Cardiac septum (tissue), 1 donor: ENCODE measurements at places on chromosomes 5 and 9. TPM values are rescaled to one million over a fixed set of nuclear protein-coding genes. Genes with fewer than 3 reads are reported as not detected.

DNA sequence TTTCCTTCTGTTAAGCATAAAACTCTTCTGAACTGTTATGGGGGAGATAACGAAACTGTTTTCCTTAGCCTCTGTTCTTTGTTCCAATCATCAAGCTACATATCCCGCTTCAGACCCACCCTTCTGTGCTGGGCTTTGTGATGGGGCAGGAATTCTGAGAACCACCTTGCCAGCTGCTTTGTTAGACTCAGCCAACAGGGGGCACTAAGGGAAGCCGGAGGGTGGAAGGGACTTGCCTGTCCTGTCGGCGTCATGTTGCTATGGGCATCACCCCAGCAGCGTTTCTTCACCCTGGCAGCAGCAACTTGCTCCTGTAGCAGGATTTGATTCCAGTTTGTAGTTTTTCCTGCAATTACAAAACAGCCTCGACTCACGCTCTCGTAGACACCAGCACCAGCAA is 169.1 kb downstream of the CAAP1 start:
- no peak for DNase-seq

DNA sequence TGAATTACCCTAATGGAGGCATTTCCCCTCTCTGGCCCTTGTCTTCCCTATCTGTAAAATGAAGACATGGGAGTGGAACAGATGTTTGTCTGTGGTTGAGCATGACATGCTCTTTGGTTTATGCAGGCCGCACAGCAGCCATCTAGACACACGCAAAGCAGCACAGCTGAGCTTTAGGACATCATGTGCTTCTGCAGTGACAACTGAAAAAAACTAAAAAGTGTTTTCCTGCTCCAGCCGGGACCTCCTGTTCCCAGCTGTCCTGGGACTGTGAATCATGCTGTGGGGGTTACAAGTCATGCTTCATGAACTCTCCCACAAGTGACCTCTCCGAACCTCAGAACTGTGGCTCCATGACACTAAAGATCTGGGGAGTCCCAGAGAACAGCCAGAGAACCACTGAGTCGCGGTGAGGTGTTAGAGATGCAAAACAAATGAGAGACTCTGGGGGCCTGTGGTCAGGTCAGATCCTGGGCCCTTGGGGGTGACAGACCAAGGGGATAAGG is 1.7 kb downstream of the SMIM3 start:
- no peak for DNase-seq

NFIL3 gene
- 32.4 TPM for total RNA-seq

DNA sequence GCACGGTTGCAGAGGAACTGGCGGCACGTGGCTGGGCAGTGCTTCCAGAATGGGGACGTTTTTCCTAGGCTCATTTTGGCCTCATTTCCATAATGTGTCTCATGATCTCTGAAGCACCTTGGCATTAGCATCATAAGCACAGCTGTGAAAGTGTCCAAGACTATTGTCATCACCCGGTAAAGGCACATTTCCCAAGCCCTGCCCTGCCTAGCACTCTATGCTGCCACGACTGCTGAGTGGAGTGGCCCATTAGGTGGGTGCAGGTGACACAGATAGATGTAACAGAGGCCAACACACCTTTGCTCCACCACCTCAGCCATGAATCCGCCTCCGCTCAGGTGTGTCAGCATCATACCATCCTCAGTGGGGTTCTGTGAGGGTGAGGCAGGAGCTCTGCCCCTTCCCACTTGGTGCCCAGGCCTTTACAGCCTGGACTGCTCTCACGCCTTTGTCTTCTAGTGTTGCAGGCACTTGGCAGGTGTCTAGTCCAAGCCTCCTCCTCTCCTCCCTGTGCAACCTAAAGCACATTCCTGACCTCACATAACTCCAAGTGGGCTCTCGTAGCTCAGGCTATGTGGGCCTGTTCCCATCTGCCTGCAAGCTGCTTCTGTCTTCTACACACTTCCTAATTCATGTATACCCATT is 213.0 kb downstream of the FSTL4 start:
- DNase-seq, result no peak

OGN gene
- 15.2 TPM for total RNA-seq

DNA sequence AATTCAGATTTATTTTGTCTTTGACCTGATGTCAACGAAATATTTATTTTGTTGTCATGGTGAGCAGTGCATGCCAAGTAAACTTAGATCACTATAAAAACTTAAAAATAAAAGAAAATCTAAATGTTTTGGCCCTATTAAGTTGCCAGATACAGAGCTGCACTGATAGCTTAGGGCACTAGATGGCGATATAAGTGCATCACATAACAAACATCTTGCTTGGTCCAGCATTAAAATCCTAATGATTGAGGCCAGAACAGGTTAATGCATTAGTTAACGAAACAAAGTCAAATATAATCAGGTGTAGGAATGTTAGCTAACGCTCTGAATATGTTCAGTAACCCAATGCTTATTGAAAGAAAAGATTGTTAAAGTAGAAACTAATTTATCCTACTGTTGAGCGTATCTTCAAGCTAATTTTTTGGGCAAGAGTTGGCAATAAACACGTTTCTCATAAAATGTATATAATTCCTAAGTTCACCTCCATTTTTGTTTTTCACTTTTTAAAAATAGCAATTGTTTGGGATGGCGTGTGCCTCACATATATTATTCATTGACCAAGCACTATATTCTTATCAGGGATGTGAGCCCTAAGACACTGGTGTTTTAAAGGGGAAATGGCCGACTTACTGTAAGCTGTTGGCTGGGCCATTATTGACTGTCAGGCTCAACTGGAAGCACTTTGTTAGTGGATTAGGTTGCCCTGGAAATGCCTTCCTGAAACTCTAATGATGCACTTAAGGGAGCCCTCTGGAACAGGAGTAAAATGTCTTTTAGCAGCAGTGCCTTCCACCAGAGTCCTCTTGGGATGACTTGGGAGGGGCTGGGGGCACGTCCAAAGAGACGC is 33.3 kb downstream of the KCTD16 start:
- no peak for DNase-seq

- DNase-seq, result no peak
These were observed 91.0 kb upstream of the PUM3 start for GRCh38 chr9:2934883-2935282.

MAP3K1 gene
- 6.8 TPM for total RNA-seq

DNA sequence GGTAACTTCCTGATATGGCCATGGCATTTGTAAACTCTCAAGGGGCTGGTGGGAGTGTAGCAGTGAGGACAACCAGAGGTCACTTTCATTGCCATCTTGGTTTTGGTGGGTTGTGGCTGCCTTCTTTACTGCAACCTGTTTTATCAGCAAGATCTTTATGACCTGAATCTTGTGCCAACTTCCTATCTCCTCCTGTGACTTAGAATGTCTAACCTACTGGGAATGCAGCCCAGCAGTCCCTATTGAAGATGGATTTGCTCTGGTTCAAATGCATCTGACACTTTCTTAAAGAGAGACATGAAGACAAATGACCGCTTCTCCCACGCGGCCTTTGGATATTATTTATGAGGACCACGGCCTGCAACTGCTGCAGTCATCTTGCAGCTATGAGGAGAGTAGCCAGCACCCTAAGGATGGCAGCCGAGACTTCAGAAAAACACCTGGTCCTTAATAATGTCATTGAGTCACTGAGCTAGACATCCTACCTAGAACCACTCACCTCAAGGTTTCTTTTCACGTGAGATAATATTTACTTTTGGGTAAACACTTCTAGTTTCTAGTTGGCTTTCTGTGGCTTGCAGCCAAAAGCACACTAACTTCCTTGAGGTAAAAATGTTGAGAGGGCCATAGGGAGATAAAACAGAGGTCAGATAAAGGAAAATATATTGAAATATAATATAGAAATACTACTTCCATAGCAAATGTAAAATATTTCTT is 28.2 kb downstream of the CETN3 start:
- no peak for DNase-seq

PSAT1 gene
- total RNA-seq, result 0.73 TPM

DNA sequence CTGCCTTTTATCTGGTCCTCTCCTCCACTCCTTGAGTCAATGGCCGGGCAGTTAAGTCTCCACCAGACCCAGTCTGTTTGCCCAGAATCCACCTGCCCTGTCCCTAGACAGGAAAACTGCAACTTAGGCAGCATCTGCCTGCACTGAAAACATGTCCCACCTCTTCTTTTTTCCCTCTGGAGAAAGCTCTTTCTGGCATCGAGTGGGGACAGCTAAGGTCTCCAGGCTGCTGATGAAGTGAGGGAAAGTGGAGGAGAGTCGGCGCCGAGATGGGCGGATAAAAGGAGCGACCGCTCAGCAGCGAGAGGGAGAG is 243 bp upstream of the SHISAL2B start:
- DNase-seq, result no peak

DNA sequence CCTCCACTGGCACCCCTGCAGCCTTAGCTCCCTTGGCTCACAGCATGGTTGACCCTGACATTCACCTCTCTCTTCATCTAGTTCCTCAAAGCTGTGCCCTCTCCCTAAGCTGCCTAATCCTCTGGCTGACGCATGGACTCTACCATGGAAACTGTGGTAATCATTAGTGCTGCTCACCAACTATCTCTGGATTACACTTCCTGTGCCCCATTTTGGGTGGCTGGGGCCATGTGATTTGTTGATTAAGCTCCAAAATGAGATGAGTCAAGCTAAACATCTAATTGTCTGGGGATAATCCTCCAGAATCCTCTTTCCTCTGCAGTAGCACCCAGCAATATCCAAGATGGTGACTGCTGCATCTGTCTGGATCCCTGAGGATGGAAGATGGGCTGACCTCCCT is 264.4 kb downstream of the SH3GL2 start:
- DNase-seq, result no peak

- DNase-seq, result no peak
These were observed 129.3 kb downstream of the GCNT1 start for GRCh38 chr9:76588316-76588715.

SEMA4D gene
- 21.4 TPM for total RNA-seq

CDHR2 gene
- 0.51 TPM for total RNA-seq

OLFM1 gene
- 8.6 TPM for total RNA-seq

FCHSD1 gene
- total RNA-seq, result 4.1 TPM

GRCh38 chr5:94618029-94618492 is 343 bp downstream of the KIAA0825 start:
- DNase-seq, result no peak

PURA gene
- total RNA-seq, result 30.7 TPM
